Fibroblast of villous mesenchyme (primary cell): ENCODE measurements at places on chromosomes 7 and 10.

DNA sequence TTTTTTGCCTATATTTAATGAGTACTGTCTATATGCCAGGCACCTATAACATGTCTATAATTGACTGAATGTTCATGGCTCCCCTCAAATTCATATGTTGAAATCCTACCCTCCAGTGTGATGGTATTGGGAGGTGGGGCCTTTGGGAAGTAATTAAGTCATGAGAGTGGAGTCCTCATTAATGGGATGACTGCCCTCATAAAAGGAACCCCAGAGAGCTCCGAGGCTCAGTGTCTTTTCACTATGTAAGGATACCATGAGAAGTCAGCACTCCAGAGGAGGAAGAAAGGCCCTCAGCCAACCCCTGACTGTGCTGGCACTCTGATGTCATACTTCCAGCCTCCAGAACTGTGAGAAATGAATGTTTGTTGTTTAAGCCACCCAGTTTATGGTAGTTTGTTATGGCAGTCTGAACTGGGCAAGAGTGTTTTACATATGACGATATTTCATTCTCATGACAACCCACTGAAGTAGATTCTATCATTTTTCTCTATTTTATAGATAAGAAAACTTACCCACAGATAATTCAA is 61.1 kb upstream of the PCGF5 start:
- no peak for DNase-seq

DNA sequence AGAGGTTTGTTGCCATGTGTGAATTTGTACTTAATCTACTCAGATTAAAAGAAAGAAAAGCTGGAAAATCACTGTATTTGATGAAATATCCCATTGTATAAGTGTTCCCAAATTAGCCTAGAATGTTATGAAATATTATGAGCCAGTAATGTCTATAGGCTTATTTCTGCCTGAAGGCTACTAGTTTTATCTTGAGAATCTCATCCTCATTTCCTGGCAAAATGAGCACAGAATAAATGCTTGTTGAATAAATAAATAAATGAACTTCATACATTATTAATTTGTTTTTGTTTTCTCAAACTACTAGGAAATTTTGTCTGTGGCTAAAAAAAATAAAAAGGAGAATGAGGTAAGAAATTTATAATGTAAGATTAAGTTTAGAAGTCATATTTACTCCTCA is 25.5 kb downstream of the HELLS start:
- peak; percentile 30 for DNase-seq

- no peak for DNase-seq
Measured at GRCh38 chr7:117091721-117092120, 138.4 kb downstream of the ST7 start.

DNA sequence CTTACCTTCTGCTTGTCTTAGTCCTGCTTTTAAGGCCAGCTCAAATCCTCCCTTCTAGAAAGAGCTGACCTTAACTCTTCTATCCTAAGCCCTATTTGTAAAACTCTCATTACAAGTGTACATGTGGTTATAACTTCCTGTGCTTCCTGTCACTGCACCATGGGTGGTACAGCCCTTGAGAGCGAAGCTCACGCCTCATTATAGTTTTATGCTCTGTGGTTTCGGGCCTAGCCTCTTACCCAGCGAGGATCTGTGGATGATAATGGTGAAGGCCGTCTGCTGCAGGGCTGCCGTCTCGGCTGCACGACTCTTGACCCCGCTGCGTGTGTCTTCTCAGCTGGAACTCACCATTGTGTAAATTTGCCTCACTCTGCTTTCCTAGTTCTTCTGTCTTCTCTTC is 74.6 kb downstream of the CUL1 start:
- no peak for DNase-seq

GRCh38 chr7:138243430-138243829 is 167.2 kb downstream of the AKR1D1 start:
- DNase-seq, result peak; percentile 75

- peak; percentile 39 for DNase-seq
Measured at GRCh38 chr7:30313348-30313747, 29.0 kb downstream of the ZNRF2 start.

GRCh38 chr10:101485681-101486554 is 102.1 kb downstream of the POLL start:
- peak; percentile 36 for DNase-seq

GRCh38 chr10:102812231-102812876 is 24.9 kb downstream of the CYP17A1 start:
- DNase-seq, result no peak

DNA sequence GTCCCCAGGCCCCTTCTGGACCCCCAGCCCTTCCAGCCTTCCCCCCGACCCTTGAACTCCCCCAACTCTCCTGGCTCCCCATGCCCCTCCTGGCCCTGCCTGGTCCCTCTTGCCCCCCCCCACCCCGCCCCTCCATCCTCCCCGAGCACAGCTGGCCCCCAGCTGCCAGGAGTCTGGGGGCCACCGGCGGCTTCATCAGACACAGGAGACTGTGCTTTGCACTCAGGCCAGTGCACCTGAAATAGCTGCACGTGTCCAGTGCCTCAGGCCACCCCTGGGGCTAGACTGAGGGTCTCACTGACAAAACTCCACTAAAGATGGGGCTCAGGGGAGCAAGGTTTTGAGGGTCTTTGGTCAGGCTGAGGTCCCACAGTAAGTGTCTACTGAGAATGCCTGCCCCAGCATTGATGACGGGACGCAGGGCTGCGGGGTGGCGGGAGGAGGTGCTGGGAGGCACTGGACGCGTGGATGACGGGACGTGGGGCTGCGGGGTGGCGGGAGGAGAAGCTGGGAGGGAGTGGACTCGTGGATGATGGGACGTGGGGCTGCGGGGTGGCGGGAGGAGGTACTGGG is 6.5 kb downstream of the FOXL3 start:
- DNase-seq, result no peak

- no peak for DNase-seq
Measured at GRCh38 chr7:36916116-36916515, 191.8 kb upstream of the AOAH start.

DNA sequence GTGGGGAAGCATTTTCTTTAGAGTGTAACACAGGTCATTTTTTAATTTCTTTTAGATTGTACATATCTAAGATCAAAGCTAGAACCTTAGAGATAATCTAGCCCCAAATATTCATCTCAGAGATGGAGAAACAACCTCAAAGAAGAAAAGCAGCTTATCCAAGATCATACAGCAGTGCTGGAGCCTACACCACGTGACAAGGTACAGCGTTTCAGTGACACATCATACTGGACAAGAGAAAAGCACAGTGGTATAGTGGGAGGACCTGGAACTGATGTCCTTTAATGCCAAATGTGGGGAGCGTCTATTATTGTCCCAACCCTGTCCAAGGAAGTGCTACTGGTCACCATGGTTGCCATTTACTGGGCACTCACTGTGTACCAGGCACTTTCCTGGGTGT is 445.8 kb downstream of the RPS24 start:
- DNase-seq, result no peak
